A549 treated with ZK216348 at 1 μM for 4 hours (cell line): ENCODE measurements at places on chromosomes 1 and 21. TPM values are rescaled to one million over a fixed set of nuclear protein-coding genes. Genes with fewer than 3 reads are reported as not detected.

Gene ERICH3
- total RNA-seq, result not detected in 5 replicates

Gene SELENON
- total RNA-seq, result 50.6 to 71.3 TPM (median 61.3 TPM) in 5 replicates

Gene PCBP3
- 0.89 to 2.4 TPM (median 1.8 TPM) in 5 replicates for total RNA-seq

Gene CFHR5
- not detected in 5 replicates for total RNA-seq

Gene PSRC1
- total RNA-seq, result 16.1 to 25.4 TPM (median 24.0 TPM) in 5 replicates

Gene TSEN15
- 24.5 to 35.3 TPM (median 30.9 TPM) in 5 replicates for total RNA-seq

Gene ARHGEF2
- 29.2 to 44.4 TPM (median 37.7 TPM) in 5 replicates for total RNA-seq

Gene DMBX1
- total RNA-seq, result 0.51 to 1.2 TPM (median 0.99 TPM) in 5 replicates

Gene C8A
- not detected in 5 replicates for total RNA-seq
